Renal pelvis (tissue), 12 donors: ENCODE measurements at places on chromosomes 12 and 14.

DNA sequence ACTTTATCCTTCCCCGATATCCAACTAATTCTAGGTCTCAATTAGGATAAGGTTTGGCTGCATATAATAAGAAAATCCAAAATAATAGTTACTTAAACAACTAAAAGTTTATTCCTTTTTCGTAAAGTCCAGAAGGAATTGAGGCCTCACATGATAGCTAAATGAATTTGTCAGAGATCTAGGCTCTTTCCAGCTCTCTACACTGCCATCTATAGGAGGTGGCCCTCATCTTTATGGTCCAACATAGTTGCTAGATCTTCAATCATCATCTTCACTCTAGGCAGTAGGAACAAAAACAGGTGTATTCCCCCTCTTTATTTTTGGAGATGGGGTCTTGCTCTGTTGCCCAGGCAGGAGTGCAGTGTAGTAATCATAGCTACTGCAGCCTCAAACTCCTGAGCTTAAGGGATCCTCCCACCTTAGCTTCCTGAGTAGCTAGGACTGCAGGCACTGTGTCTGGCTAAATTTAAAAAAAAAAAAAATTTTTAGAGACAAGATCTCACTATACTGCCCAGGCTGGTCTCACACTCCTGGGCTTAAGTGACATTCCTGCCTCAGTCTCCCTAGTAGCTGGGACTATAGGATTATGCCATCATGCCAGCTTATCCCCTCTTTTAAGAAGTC is 46.5 kb upstream of the SAV1 start:
- DNase-seq, result peak; percentile 4

- DNase-seq, result no peak
These were observed 95.0 kb upstream of the MON2 start for GRCh38 chr12:62371661-62372060.

DNA sequence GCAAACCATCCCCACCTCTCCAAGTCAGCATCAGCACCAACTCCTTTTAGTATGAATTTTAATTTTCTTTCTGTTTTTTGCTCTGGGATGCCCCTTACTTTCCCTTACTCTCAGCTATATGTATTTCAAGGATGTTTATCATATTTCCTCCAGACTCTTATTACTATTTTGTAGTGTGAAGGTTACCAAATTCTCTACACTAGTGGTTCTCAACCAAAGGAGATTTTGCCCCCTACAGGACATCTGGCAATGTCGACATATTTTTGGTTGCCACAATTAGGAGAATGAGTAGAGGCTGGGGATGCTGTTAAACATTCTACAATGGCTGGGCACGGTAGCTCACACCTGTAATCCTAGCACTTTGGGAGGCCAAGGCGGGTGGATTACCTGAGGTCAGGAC is 29.1 kb upstream of the SOS2 start:
- DNase-seq, result peak; percentile 9

DNA sequence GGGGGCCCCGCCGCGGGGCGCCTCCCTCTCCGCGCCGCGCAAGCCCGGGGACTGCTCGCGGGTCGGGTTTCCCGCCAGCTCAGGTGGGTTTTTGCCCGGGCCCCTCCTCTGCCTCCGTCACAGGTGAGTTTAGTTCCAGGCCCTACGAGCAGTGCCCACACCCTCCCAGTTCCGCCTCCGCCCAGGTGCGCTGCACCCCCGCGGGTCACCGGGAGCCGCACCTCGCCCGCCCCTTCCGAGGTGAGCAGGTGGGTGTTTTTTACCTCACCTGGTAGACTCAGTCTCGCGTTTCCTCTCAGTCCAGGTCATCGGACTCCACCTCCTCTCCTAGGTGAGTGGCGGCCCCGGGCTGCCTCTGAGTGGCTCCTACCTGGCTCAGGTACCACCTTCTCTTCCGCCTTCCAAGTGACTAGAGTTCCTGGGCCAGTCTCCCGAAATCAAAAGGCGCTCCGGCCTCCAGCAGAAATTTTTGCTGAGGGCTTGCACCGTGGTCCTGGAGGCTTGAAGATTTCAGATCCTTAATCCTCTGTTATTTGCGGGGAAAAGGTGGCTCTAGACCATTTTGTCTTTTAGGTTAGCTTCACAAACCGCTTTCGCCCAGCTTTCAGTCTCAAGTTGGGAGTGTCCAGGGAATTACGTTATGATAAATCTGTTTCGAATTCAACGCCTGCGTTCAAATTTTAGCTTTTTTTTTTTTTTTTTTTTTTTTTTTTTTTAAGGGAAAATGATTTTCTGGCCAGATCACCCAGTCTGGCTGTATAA is at the start of gene TMEM30B:
TSS of gene TMEM30B (minus strand) at position 153 of the 762 bp plus-strand sequence. CDS start 191 bp downstream, outside the sequence.
- peak; percentile 53 for DNase-seq

DNA sequence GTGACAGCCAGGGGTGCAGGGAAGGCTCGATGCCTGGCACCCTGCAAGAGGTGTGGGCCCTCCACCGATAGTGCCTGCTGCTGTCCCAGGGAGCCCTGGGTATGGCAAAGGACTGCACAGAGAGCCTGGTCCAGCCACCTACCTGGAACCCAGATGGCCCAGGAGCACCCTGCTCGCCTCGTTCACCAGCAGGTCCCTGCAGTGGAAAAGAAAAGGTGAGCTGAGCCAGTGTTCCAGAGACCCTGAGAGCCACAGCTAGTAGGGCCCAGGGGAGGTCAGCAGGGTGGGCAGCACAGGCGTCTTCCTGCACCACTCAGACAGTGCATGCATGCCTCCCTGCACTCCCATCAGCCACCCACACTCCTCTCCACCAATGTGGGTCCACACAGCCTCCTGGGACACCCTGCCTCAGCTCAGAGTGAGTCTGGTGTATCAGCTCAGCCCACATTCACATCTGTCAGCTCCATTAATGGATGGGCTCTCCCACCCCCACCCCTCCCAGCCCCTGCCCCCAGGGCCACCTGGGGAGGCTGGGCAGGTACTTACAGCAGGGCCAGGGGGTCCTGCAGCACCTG is 20.2 kb downstream of the TMEM106C start:
- no peak for DNase-seq

GRCh38 chr14:30252783-30253674 is 305.9 kb upstream of the G2E3 start:
- no peak for DNase-seq

GRCh38 chr12:48930475-48930874 is 5.2 kb upstream of the FKBP11 start:
- no peak for DNase-seq

DNA sequence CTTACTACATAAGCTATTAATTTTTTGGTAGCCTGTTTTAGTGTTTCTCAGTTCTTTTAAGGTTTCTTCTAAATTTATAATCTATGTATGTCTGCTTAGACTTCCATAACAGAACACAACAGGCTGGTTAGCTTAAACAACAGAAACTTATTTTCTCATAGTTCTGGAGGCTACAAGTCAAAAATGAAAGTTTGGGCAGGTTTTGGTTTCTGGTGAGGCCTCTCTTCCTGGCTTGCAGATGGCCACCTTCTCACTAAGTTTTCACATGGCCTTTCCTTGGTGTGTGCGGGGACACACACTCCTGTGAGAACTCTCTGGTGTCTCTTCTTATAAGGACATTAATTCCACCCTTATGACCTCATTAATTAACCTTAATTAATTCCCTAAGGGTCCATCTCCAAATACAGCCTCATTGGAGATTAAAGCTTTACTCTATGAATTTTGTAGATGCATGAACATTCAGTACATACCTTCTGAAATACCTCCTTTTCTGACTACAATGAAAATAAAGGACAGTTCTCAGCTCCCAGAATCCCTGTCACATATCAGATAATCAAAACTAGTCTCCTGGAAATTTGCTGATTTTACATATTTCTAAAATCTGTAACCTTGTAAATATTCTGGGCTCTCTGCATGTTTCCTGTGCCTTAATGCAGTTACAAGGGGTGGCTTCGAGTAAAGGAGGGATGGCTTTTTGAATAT is 23.2 kb upstream of the BMAL2 start:
- DNase-seq, result no peak

DNA sequence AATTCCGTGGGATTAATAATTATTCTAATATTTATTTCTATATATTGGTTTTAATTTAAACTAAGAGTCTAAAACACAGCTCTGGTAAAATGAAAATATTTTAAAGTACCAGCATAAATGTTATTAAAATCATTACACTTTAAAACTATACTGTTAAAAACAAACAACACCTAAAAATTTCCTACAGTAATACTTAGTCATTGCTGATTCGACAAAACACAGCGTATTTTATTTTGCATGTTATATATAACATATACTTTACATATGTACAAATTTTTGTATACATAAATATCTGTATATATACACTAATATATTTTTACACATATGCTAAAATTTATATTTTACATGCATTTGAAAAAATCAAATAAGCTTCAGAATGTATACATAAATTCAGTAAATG is 6.0 kb upstream of the PCNX4 start:
- DNase-seq, result no peak

DNA sequence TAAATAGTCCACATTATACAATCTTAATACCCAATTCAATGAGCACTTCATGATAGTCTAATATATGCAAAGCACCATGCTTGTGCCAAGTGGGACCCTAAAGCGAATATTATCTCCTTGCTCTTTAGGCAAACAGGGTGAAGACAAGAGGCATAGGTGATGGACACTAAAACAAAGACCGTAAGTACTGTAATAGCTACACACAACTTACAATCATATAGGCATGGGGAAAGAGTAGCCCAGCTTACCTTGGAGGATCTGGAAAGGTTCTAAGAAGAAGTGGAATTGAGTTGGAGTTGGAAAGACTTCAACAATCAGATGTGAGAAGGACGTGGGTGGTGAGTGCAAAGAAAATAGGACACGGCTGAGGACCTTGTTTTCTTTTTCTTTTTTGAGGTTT is 19.1 kb upstream of the BCL2L14 start:
- DNase-seq, result no peak

GRCh38 chr14:23365036-23365731 is at the start of gene EFS:
TSS of gene EFS (minus strand) at chr14:23365172. CDS start at chr14:23365025, 147 bp downstream.
- peak; percentile 35 for DNase-seq

DNA sequence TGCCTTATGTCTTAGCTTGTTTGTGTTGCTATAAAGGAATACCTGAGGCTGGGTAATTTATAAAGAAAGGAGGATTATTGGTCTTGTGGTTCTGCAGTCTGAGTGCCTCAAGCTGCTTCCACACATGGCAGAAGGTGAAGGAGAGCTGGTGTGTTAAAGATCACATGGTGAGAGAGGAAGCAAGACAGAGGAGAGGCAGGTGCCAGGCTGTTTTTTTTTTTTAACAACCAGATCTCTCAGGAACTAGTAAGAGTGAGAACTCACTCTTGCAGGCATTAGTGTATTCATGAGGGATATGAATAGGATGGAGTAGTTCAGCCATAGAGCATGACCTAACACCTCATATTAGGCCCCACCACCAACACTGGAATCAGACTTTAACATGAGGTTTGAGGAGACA is 123.4 kb downstream of the CMAS start:
- no peak for DNase-seq

GRCh38 chr12:97943359-97943758 is 480.8 kb downstream of the RMST start:
- no peak for DNase-seq

- peak; percentile 11 for DNase-seq
These were observed 19.3 kb downstream of the TAS2R50 start for GRCh38 chr12:10967409-10967808.

GRCh38 chr12:104154286-104154685 is 16.3 kb upstream of the NFYB start:
- DNase-seq, result no peak

GRCh38 chr12:59597385-59597781 is 1.6 kb downstream of the SLC16A7 start:
- peak; percentile 19 for DNase-seq

DNA sequence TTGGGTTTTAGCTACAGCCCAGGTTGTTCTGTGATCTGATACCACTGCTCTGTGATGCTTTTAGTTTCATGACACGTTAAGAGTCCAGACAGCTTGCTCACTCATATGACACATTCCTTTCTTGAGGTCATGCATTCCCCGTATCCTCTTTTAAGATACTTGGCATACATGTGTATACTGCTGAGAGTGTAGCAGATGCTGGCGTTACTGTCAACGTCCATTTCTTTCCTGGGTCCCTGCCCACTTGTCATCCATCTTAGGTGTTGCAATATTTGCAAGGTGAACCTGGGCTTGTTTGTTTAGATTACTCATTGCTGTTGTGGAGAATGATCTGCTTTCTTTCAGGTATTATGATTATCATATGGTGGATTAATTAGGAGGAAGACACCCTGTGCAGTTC is 9.1 kb upstream of the EMP1 start:
- no peak for DNase-seq

DNA sequence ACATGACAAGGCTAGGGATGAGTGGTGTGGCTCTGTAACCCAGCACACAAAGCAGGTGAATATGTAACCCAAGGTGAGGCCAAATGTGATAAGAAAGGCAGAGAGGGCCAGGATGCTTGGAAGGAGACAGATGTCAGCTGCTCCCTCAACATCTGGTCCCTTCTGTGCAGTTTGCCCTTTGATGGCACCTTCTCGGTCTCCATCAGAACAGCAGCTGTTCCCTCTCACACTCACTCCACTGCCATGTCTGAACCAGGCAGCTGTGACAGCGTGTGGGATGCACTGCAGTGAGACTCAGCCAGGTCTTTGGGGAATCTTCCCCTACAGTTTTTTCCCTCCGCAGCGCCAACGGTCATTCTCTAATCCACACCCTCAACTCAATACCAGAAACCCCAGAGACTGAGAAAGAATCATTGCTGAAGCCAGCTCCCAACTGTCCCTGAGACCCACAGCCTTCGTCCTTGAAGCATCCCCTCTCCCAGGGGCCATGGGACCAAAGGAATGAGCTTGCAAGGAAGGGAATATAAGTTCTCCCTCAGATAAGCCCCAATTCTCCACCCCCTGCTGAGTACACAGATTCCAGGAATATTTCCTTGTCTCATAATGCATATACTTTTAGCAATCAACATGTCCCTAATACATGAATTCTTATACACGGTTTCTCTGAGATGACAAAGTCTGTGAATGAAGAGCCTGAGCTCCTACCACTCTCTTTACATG is 230.0 kb downstream of the GLT1D1 start:
- DNase-seq, result no peak

- no peak for DNase-seq
These were observed 337.8 kb upstream of the DIO2 start for GRCh38 chr14:80549141-80549540.

DNA sequence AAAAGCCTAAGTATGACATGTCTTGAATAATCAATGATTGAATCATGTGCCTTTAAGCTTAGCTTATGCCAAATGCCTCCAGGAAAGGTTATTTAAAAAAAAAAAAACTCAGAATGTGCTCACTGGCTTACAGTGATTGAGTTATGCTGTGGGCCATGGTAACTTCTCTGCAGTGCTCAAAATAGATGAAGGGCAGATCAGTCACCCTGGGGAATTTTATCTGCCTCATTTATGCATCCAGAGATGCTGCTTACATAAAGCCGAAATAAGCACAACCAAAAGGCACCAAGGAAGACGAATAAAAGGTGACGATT is 118.7 kb upstream of the MDM1 start:
- no peak for DNase-seq

- no peak for DNase-seq
These were observed 64.3 kb downstream of the ANKS1B start for GRCh38 chr12:99920353-99920960.

- no peak for DNase-seq
These were observed 273.1 kb upstream of the RTL1 start for GRCh38 chr14:101176535-101177205.

GRCh38 chr12:89969093-89969492 is 260.5 kb upstream of the ATP2B1 start:
- DNase-seq, result no peak

- DNase-seq, result no peak
These were observed 144.6 kb downstream of the ATP23 start for GRCh38 chr12:58086006-58086405.
